ENCODE measurements at places on chromosomes 4 and X. TPM values are rescaled to one million over a fixed set of nuclear protein-coding genes. Genes with fewer than 3 reads are reported as not detected.

- no peaks in the 10 kb centered on the region for H3K36me3 ChIP-seq
- no peak for DNase-seq
- no peak overlapping the region for H3K27ac ChIP-seq
- H3K27me3 ChIP-seq: no peaks in the 10 kb centered on the region
- no peak overlapping the region for H3K4me3 ChIP-seq
- no peaks in the 10 kb centered on the region for H3K4me1 ChIP-seq
Measured at GRCh38 chr4:138118270-138118669, 123.9 kb downstream of the SLC7A11 start.

- H3K36me3 ChIP-seq: no peaks in the 10 kb centered on the region
- no peaks in the 10 kb centered on the region for H3K4me1 ChIP-seq
- no peaks in the 10 kb centered on the region for H3K27me3 ChIP-seq
- H3K4me3 ChIP-seq: no peak overlapping the region
- DNase-seq: no peak
Measured at GRCh38 chr4:21012851-21013331, 312.6 kb downstream of the PACRGL start.

Gene PTCHD1
- total RNA-seq: 1.6 TPM

Gene SSX2B
- total RNA-seq: 37.5 TPM

DNA sequence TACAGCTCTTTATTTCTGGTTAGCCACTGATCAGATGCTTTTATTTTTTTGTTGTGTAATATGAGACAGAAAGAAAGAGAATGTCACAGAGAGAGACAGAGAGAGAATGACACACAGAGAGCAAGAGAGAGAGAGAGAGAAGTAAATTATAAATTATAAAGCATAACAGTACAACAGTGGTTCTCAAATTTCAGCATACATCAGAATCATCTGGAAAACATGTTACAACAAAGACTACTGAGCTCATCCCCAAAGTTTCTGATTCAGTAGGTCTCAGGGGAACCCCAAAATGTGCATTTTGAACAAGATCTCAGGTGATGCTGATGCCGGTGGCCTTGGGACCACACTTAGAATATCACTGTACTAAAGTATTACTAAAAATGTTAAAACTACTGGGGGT is 245.8 kb upstream of the DIAPH2 start:
- H3K27ac ChIP-seq: no peak overlapping the region
- H3K36me3 ChIP-seq: no peaks in the 10 kb centered on the region
- DNase-seq: no peak

Gene PCDH7
- total RNA-seq: 2.8 TPM

GRCh38 chrX:104330966-104331365 is 76.2 kb upstream of the ESX1 start:
- no peak for DNase-seq
- no peaks in the 10 kb centered on the region for H3K4me1 ChIP-seq
- H3K36me3 ChIP-seq: no peaks in the 10 kb centered on the region
- no peak overlapping the region for H3K27ac ChIP-seq
- H3K4me3 ChIP-seq: no peak overlapping the region
- H3K27me3 ChIP-seq: no peaks in the 10 kb centered on the region

GRCh38 chr4:53365121-53365485 is 758 bp downstream of the SCFD2 start:
- no peaks in the 10 kb centered on the region for H3K36me3 ChIP-seq
- peaks cover 4% of the 10 kb centered on the region for H3K4me1 ChIP-seq
- H3K27ac ChIP-seq: no peak overlapping the region
- H3K27me3 ChIP-seq: no peaks in the 10 kb centered on the region

GRCh38 chr4:156969101-156969500 is 2.5 kb downstream of the PDGFC start:
- peaks cover 9% of the 10 kb centered on the region for H3K4me1 ChIP-seq
- H3K27me3 ChIP-seq: no peaks in the 10 kb centered on the region
- DNase-seq: no peak
- no peaks in the 10 kb centered on the region for H3K36me3 ChIP-seq
- H3K4me3 ChIP-seq: no peak overlapping the region
- H3K27ac ChIP-seq: no peak overlapping the region

GRCh38 chr4:86603311-86603885 is 9.3 kb downstream of the PTPN13 start:
- no peaks in the 10 kb centered on the region for H3K27me3 ChIP-seq
- H3K4me1 ChIP-seq: no peaks in the 10 kb centered on the region
- H3K36me3 ChIP-seq: no peaks in the 10 kb centered on the region
- DNase-seq: no peak

DNA sequence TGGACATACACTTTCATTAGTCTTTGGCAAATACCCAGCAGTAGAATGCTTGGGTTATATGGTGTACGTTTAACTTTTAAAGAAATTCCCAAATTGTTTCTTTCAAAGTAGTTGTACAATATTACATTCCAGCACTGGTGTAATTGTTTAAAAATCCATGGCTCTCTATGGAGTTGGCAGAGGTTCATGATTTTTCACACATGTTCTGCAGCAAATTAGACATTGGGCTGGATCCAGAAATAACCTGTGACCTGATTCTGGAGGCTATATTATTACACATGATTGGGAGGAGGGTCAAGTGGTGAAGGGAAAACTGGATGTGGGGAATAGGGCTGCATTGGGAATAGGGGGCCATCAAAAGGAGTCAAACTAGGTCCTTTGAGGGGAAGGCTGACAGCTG is 41.9 kb downstream of the MAMLD1 start:
- H3K27ac ChIP-seq: no peak overlapping the region
- H3K36me3 ChIP-seq: no peaks in the 10 kb centered on the region
- no peak for DNase-seq
- H3K4me3 ChIP-seq: no peak overlapping the region
- no peaks in the 10 kb centered on the region for H3K4me1 ChIP-seq

DNA sequence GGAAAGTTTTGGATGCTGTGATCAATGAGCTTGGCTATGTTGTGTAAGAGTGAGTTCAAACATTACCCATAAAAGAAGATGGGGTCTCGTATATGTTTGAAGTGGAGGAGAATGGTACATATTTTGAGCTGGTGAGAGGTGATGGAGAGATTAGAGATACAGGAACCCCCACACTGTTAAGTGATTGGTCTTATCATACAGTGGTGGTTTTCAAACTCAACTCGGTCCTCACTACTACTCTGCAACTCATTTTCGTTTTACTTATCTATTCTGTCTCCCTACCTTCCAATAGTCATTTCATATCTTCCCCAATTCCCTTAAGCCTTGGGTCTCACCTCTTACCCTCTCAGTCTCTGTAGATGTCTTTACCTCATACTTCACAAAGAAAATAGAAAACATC is 16.4 kb upstream of the TNIP3 start:
- H3K27ac ChIP-seq: no peak overlapping the region
- no peaks in the 10 kb centered on the region for H3K36me3 ChIP-seq
- H3K27me3 ChIP-seq: no peaks in the 10 kb centered on the region
- DNase-seq: no peak
- H3K4me1 ChIP-seq: no peaks in the 10 kb centered on the region

Gene CLDN2
- total RNA-seq: not detected

Gene CENPVL2
- 11.1 TPM for total RNA-seq

- no peaks in the 10 kb centered on the region for H3K27me3 ChIP-seq
- no peak for DNase-seq
- no peaks in the 10 kb centered on the region for H3K4me1 ChIP-seq
- H3K4me3 ChIP-seq: no peak overlapping the region
- H3K27ac ChIP-seq: no peak overlapping the region
- H3K36me3 ChIP-seq: no peaks in the 10 kb centered on the region
Measured at GRCh38 chr4:83731609-83732008, 195.7 kb downstream of the GPAT3 start.

GRCh38 chrX:111467896-111468295 is 43.5 kb upstream of the SERTM2 start:
- H3K27ac ChIP-seq: no peak overlapping the region
- no peaks in the 10 kb centered on the region for H3K36me3 ChIP-seq
- no peak overlapping the region for H3K4me3 ChIP-seq
- H3K27me3 ChIP-seq: no peaks in the 10 kb centered on the region
- peak; percentile 21 for DNase-seq

DNA sequence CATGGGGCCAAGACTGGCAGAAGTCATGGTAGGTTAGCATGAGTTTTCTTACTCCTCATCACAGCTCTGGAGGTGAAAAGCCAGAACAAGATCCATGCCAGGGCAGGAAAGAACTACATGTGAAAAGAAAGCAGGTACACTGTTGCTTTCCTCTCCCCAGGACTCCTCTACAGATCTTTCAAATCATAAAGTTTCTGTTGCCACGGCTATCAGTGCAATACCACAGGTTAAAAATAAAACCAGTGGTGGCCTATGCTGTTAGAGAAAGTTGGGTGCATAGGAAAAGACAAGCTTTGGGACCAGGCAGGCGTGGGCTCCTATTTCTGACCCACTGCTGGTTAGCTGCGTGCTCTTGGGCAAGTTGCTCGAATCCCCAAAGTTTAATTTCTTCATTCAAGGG is 81.4 kb downstream of the SH3RF1 start:
- H3K36me3 ChIP-seq: no peaks in the 10 kb centered on the region
- H3K4me1 ChIP-seq: peaks cover 18% of the 10 kb centered on the region
- no peak for DNase-seq
- H3K4me3 ChIP-seq: no peak overlapping the region

- H3K27ac ChIP-seq: no peak overlapping the region
- H3K4me3 ChIP-seq: no peak overlapping the region
- DNase-seq: no peak
- no peaks in the 10 kb centered on the region for H3K36me3 ChIP-seq
- H3K27me3 ChIP-seq: no peaks in the 10 kb centered on the region
Measured at GRCh38 chr4:189143263-189143952, 797.3 kb upstream of the FRG1 start.

DNA sequence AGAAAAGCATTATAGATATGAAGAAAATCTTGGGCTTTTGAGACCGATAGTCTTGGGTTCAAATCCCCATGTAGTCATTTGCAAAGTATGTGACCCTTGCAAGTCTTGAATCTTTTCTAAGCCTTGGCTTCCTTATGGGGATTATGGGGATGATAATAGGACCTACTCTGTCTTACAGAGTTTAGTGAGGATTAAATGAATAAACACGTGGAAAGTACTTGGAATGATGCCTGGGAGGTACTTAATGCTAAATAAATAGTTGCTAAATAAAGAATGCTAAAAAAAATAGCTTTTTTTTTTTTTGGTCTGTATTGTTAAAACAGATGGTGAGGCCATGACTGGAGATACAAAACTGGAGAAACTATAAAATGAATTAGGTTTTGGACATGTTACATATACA is 292.7 kb downstream of the GPAT3 start:
- H3K36me3 ChIP-seq: no peaks in the 10 kb centered on the region
- no peaks in the 10 kb centered on the region for H3K27me3 ChIP-seq
- no peak overlapping the region for H3K27ac ChIP-seq
- no peaks in the 10 kb centered on the region for H3K4me1 ChIP-seq
- no peak overlapping the region for H3K4me3 ChIP-seq

DNA sequence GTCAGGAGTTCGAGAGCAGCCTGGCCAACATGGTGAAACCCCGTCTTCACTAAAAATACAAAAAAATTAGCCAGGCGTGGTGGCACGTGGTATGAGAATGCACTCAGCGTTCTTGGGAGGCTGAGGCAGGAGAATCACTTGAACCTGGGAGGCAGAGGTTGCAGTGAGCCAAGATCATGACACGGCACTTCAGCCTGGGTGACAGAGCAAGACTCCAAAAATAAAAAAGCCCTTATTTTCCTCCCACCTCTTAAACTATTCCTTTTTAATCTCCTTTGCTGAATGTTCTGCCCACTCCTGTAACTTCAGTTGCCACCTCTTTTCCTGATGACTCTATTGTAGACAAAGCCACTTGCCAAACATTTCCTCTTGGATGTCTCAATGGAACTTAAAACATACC is 72.6 kb downstream of the TAF1 start:
- H3K36me3 ChIP-seq: no peaks in the 10 kb centered on the region
- H3K4me3 ChIP-seq: no peak overlapping the region
- no peak for DNase-seq

DNA sequence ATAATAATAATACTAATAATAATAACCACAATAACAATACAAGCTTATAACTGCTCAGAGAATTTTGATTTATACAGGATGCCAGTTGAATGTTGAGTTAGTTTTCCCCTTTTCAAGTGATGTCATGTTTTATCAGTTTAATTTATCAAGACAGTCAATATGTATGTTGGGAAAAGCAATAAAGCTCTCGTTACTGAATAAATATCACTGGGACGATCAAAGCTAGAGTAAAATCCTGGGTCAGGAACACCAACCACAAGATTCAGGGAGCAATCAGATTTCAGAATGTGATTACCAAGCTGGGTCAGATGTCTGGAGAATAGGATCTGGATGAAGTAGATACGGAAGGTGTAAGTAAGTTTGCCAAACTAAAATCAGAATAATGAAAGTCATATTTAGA is 179.6 kb downstream of the GRID2 start:
- H3K4me1 ChIP-seq: no peaks in the 10 kb centered on the region
- no peaks in the 10 kb centered on the region for H3K36me3 ChIP-seq
- no peaks in the 10 kb centered on the region for H3K27me3 ChIP-seq
- H3K4me3 ChIP-seq: no peak overlapping the region

Gene MAGEA8
- 2.0 TPM for total RNA-seq

- H3K4me3 ChIP-seq: no peak overlapping the region
- H3K27ac ChIP-seq: no peak overlapping the region
- H3K27me3 ChIP-seq: no peaks in the 10 kb centered on the region
- DNase-seq: no peak
Measured at GRCh38 chrX:9980927-9981326, 13.8 kb downstream of the CLDN34 start.

DNA sequence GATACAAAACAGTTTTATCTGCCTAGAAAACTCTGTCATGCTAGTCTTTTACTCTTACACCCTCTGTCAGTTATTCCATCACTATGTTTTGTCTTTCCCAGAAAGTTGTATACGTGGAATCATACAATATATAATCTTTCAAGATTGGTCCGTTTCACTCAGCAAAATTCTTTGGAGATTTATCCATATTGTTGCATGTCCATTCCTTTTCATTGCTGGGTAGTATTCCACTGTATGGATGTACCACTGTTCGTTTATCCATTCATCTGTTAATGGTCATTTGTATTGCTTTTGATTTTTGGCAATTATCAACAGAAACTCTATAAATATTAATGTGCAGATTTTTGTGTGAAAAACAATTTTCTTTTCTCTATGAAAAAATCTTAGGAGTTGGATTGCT is 63.1 kb downstream of the GLUD2 start:
- H3K36me3 ChIP-seq: no peaks in the 10 kb centered on the region
- H3K27me3 ChIP-seq: no peaks in the 10 kb centered on the region
- H3K4me3 ChIP-seq: no peak overlapping the region
- no peak overlapping the region for H3K27ac ChIP-seq
- DNase-seq: no peak

- no peak overlapping the region for H3K4me3 ChIP-seq
- H3K4me1 ChIP-seq: no peaks in the 10 kb centered on the region
- no peak for DNase-seq
Measured at GRCh38 chr4:3676196-3676595, 90.0 kb upstream of the ADRA2C start.

Gene DMRTC1
- 1.9 TPM for total RNA-seq

Gene ZNF157
- total RNA-seq: 0.63 TPM

DNA sequence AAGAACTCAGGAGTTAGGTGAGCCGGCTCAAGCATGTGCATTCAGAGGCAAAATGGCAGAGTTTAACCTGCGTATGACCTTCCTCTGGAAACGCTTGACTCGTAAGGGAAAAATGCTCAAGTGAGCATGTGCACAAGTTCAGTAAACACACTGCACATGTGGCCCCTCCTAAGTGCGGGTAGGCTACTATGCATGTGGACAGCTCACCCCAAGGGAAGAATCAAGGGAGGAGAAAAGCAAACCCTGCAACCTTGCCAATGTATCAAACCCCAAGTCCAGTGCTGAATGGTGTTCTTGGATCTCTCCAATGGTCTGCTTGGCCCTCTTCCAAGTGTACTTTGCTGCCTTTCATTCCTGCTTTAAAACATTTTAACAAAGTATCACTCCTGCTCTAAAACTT is 407.1 kb downstream of the ADAM29 start:
- DNase-seq: peak; percentile 75
- no peak overlapping the region for H3K27ac ChIP-seq
- no peak overlapping the region for H3K4me3 ChIP-seq

GRCh38 chrX:97743014-97743413 is 859.3 kb downstream of the RPA4 start:
- no peaks in the 10 kb centered on the region for H3K36me3 ChIP-seq
- no peaks in the 10 kb centered on the region for H3K27me3 ChIP-seq
- no peak for DNase-seq
- no peaks in the 10 kb centered on the region for H3K4me1 ChIP-seq
